ENCODE measurements at places on chromosomes 5 and 9. TPM values are rescaled to one million over a fixed set of nuclear protein-coding genes. Genes with fewer than 3 reads are reported as not detected.

The NUTM2F gene
- total RNA-seq = not detected

GRCh38 chr9:118640836-118641560 lies 728.2 kb downstream of the BRINP1 start:
- DNase-seq = no peak
- no peaks in the 10 kb centered on the region for H3K36me3 ChIP-seq
- H3K4me3 ChIP-seq = no peak overlapping the region
- no peak overlapping the region for H3K27ac ChIP-seq

The FUT7 gene
- 9.9 TPM for total RNA-seq

DNA sequence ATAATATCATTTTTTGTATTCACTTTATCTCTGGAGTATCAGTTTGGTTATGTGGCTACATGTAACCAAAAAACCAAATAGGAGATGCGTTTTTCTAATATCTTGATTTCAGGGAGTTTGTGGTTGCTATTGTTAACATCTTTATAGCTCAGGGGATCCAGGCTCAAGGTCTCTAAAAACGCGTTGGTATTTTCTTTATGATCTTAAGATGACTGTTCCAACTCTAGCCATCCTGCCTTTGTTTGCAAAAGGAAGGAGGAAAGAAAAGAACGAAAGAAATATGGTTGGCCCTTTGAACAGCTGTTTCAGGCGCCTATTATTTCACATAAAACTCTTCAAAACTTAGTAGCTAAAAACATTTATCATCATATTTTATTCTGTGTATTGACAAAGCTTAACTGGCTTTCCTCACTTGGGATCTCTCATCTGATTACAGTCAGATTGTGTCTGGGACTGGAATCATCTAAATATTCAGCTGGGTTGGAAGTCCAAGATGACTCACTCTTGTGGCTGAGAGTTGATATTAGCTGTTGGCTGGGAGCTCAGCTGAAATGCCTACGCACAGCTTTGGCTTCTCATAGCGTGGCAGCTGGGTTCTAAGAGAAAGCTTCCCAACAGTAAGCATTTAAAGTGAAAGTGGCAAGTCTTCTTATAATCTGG lies 60.1 kb downstream of the FAM174A start:
- H3K27ac ChIP-seq = no peak overlapping the region
- DNase-seq = no peak
- H3K36me3 ChIP-seq = no peaks in the 10 kb centered on the region
- no peaks in the 10 kb centered on the region for H3K4me1 ChIP-seq

- no peaks in the 10 kb centered on the region for H3K36me3 ChIP-seq
- peaks cover 20% of the 10 kb centered on the region for H3K4me1 ChIP-seq
- H3K4me3 ChIP-seq = no peak overlapping the region
- no peaks in the 10 kb centered on the region for H3K27me3 ChIP-seq
- H3K27ac ChIP-seq = no peak overlapping the region
Measured at GRCh38 chr9:70472268-70473249, 58.1 kb upstream of the KLF9 start.
